ENCODE measurements at places on chromosomes 3 and 15.

- DNase-seq, result peak; percentile 43
Measured at GRCh38 chr3:126466886-126467610, 8.6 kb downstream of the ZXDC start.

- no peak for DNase-seq
Measured at GRCh38 chr3:9809239-9809614, 835 bp upstream of the TTLL3 start.

- no peak for DNase-seq
Measured at GRCh38 chr3:88991496-88991895, 115.9 kb upstream of the EPHA3 start.

DNA sequence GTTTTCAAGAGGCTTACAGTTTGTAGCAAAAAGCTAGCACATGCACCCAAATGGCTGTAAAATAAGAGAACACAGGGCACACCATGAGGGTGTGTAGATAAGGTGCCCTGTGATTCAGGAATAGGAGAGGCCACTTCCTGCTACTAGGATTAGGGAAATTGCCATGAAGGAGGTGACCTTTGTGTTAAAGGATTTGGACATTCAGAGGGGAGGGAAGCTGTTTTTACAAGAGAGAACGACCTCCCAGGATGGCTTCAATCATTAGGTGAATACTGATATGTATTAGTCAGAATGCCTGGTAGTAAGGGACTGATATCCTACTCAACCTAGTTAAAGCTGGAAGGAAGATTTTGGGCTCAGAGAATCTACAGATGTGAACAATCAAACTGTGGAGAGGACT, 35.7 kb upstream of the ABHD17C start:
- DNase-seq, result no peak

All from kidney (tissue), 22 donors.